ENCODE measurements at places on chromosomes 2 and 18. TPM values are rescaled to one million over a fixed set of nuclear protein-coding genes. Genes with fewer than 3 reads are reported as not detected.

Gene SLC14A1
- total RNA-seq = not detected

Gene NEB
- 2.2 TPM for total RNA-seq

DNA sequence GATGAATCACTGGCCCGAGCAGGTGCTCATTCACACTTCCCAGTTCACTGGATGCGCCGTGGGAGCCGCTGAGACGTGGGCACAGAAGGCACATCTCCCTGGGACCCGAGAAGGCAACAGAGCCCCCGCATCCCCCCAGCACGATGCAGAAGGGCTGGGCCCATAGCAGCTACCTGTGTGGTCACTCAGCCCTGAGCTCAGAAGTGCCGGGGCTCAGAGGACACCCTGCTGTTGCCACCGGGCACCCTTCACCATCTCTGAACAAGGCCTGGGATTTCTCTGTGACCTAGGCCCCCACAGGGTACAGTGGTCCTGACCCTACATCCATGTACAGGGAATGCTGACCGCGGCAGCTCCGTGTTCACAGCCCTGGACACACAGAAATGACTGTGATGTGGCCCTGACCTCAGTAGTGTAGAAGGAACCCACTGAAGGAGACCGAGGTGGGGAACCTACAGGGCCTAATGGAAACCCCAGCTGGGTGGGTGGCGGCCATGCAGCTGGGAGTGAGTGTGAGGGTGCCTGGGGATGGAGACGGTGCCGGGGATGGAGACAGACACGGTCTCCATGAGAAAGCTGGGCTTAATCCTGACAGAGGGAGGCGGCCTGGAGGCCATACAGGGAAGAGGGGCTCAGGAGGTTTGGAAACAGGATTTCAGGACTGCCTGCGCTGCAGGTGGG is 111.9 kb upstream of the OTOS start:
- no peak overlapping the region for H3K27ac ChIP-seq
- H3K27me3 ChIP-seq = no peaks in the 10 kb centered on the region
- no peak overlapping the region for H3K4me3 ChIP-seq
- H3K36me3 ChIP-seq = no peaks in the 10 kb centered on the region

DNA sequence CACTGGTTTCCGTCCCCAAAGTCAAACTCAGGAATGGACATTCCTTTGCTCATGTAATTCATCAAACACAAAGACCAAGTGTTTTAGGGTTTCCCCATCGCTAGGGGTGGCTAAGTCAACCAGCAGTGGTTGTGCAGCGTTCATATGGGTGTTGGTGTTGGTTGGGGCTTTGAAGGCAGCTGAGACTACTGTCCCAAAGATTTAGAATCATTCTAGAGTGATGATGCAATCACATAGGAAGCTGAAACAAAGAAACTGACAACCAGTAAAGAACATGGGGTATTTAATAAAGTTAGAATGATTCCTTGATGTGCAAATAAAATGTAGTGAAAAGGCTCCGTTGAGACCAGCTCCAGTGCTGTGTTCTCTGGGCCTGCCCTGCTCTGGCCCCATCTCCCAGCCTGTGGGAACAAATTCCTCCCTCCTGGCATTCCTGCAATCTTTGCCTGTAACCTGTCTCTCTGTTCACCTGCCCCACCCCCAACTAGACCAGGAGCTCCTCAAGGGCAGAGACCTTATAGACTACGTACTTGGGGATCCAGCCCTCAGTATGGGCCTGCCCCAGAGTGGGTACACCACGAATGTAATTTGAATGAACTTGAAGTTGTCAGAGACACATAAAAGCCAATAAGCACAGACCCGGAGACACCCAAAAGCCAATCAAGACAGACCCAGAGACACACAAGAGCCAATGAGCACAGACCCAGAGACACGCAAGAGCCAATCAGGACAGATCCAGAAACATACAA is 191.7 kb upstream of the TWIST2 start:
- no peak overlapping the region for H3K4me3 ChIP-seq
- H3K4me1 ChIP-seq = no peaks in the 10 kb centered on the region
- H3K27me3 ChIP-seq = peaks cover 13% of the 10 kb centered on the region
- no peak for DNase-seq

DNA sequence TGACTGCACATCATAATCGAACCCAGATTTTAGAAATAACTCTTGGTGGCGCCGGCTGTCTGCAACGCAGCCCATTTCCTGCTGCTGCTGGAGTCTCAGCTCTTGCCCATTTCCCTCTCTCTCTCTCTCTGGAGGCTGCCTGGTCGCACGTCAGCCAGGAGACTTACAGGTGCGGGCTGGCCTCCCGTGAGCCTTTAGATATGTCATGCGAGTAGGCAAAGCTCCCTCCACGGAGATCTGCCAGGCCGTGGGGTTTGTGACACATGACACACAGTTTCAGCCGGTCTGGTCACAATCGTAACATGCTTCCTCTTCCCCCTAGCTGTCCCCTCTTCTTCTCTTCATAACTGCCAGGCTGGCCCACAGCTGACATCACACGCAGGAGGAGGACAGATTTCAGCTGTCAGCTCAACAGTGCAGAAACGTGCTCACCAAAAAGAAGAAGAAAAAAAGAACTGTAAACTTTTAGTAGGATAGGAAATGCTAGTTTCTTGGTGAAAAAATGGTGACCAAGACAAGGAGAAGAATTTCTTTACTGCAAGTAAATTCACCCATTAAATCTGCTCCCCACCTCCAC is 489.3 kb downstream of the ZNF516 start:
- no peaks in the 10 kb centered on the region for H3K4me1 ChIP-seq
- H3K36me3 ChIP-seq = no peaks in the 10 kb centered on the region
- DNase-seq = no peak
- no peaks in the 10 kb centered on the region for H3K27me3 ChIP-seq
- no peak overlapping the region for H3K4me3 ChIP-seq

DNA sequence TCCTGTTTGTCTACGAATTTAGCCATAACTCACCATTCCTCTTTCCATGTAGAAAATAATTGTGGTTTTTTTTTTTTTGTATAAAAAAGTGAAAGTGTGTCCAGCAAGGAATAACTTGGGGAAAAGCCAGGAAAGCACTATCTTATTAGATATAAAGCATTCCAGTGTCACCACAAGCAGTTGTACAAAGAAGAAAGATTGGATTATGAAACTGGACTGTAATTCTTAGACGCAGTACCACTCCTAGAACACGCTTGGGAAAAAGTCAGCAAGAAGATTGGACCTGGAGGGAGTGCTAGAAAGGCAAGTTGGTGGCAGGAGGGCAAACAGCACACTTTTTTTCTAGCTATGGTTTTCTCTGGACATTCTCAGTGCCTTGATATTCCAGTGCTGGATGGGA is 186.7 kb downstream of the PARD3B start:
- peaks cover 26% of the 10 kb centered on the region for H3K4me1 ChIP-seq
- peak overlapping the region; percentile 30 for H3K27ac ChIP-seq
- peaks cover 5% of the 10 kb centered on the region for H3K36me3 ChIP-seq
- no peaks in the 10 kb centered on the region for H3K27me3 ChIP-seq
- DNase-seq = no peak
- H3K4me3 ChIP-seq = no peak overlapping the region

DNA sequence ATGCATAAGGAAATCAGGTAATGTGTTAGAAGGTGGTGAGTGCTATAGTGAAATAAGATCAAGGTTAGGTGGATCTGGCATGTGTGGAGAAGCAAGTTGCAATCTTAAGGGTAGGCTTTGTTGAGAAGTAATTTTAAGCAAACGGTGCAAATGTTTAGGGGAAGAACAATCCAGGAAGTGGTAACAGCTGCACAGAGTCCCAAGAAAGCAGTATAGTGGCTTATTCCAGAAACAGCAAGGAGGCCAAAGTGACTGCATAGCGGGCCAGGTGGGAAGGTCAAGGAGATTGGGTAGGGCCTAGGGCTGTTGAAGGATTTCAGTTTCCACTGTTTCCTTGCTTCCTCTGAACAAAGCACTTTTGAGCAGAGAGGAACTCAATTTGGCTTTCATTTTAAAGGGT is 30.0 kb upstream of the RAB1A start:
- H3K36me3 ChIP-seq = no peaks in the 10 kb centered on the region
- peaks cover 9% of the 10 kb centered on the region for H3K4me1 ChIP-seq
- no peak overlapping the region for H3K27ac ChIP-seq
- H3K4me3 ChIP-seq = no peak overlapping the region
- no peak for DNase-seq
- no peaks in the 10 kb centered on the region for H3K27me3 ChIP-seq

DNA sequence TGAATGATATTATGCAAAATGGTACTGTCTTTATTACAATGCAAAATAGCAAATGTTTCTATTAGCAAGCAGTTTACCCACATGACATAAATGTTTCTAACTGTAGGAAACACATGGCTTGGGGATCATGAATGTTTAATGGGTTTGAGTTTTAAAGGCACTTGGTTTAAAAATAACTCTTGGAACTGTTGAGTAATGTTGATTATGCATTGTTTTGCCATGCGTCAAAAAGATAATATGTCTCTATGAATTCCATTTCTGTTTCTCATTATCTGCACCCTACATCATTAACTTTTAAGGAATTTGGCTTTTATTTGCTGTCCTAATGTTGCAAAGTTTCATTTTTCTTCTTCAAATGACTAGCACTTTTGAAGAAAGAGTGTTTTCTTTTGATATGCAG is 1355.5 kb downstream of the SUCLG1 start:
- peaks cover 13% of the 10 kb centered on the region for H3K4me1 ChIP-seq
- H3K27ac ChIP-seq = no peak overlapping the region
- H3K36me3 ChIP-seq = no peaks in the 10 kb centered on the region
- DNase-seq = no peak

DNA sequence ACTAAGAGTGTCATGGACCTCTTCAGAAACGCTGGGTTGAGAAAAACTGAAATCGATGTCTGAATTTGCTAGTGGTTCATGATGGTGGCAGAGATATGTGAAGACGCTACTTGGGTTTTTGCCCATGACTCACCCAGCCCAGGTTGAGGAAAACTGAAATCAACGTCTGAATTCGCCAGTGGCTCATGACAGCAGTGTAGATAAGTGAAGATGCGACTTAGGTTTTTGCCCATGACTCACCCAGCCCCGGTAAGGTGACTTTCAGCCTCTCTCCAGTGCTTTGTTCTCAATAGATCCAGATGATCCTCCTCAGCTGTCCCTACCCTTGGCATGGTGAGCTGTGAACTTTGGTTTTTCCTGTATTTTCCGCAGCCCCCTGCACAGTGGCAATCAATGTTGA is 105.3 kb upstream of the SIX3 start:
- no peaks in the 10 kb centered on the region for H3K4me1 ChIP-seq
- H3K4me3 ChIP-seq = no peak overlapping the region
- H3K36me3 ChIP-seq = peaks cover 4% of the 10 kb centered on the region
- DNase-seq = no peak
- peaks cover 33% of the 10 kb centered on the region for H3K27me3 ChIP-seq

DNA sequence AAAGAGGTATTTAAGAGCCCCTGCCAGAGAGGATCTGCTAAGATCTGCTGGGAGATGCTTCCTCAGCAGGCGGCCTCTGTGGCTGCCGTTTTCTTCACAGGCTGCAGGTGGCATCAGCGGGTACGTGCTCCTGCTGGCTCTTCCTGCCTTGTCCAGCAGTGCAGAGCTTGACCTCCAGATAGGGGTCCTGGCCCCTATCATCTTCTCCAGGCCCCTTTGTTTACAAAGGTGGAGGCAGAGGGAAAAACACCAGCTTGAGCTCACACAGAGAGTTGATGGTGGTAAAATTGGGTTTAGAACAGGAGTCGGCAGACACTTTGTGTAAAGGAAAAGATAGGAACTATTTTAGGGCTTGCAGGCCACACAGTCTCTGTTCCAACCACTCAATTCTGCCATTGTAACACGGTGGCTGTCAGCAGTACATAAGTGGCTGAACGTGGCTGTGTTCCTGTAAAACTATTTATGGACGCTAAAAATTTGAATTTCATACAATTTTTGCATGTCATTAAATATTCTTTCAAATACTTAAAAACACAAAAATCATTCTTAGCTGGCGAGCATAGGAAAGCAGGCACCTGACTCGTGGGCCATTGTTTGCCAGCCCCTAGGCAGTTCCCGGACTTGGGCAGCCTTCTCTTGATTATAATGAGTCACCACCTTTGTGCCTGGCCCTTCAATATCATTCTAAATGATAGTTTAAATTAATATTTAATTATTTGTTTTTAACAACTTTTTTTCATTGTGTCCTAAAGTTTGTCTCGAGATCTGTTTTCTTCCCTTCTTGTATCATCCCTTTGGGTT is 98.2 kb upstream of the B3GNT7 start:
- H3K4me3 ChIP-seq = no peak overlapping the region
- peaks cover 38% of the 10 kb centered on the region for H3K36me3 ChIP-seq
- H3K27ac ChIP-seq = peak overlapping the region; percentile 80
- no peaks in the 10 kb centered on the region for H3K27me3 ChIP-seq
- no peak for DNase-seq

DNA sequence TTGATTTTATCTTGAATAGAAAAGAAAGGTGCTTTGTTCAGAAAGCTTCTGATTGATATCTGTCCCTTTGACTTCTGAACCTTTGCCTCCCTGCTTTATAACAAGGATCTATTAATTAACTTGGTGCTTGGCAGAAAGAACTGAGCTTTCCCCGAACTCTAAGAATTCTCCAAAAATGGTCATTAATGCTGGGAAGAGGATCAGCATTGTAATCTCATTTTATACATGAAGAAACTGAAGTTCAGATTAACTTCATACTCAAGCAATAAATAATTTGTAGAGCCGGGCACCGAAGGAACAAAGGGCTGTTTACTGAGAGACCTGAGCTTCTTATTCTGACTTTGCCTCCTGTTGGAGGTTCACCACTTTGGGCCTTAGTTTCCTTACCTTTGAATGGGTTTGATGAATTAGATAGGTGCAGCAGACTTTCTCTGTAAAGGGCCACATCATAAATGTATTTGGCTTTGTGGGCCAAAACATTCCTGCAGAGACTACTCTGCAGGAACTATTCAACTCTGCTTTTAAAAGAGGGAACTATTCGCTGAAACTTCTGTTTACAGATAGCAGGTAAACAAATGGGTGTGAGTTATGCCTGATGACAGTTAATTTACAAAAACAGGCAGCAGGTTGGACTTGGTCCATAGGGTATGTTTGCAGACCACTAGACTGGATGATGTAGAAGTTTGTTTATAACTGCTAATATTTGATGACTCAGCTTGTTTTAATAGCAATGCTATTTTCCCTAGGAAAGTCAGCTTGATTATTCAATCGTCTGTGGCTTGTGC is 272.9 kb downstream of the TGIF1 start:
- H3K36me3 ChIP-seq = peaks cover 1% of the 10 kb centered on the region
- no peak overlapping the region for H3K27ac ChIP-seq
- H3K4me3 ChIP-seq = no peak overlapping the region
- H3K27me3 ChIP-seq = peaks cover 5% of the 10 kb centered on the region
- H3K4me1 ChIP-seq = no peaks in the 10 kb centered on the region

DNA sequence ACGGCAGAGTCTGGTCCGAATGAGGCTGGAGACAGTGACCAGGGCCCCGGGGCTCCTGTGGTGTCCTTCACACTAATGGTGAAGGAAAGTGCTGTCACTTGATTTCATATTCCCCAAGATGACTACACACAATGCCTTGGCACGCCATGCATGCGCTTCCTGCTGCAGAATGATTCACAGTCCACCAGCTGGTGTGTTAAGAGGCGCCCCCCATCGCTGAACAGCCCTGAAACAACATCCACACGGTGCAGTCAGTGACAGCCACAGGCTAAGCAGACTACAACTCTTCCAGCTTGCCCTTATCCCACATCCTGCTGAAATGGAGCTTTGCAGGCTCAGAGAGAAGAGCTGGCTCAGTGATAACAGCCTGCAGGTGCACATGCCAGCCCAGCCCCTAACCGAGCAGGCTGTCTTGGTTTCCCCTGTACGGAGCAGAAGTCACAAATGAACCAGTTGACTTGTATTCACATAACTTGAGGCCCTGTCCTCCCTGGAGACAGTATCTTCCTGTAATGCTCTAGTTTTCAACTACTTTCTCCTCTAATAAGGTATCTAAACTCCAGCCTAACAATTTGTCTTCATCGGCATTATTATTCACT is 24.3 kb upstream of the CDH20 start:
- DNase-seq = no peak
- peaks cover 2% of the 10 kb centered on the region for H3K36me3 ChIP-seq
- peaks cover 26% of the 10 kb centered on the region for H3K27me3 ChIP-seq
- no peaks in the 10 kb centered on the region for H3K4me1 ChIP-seq
- no peak overlapping the region for H3K27ac ChIP-seq
- H3K4me3 ChIP-seq = no peak overlapping the region
